ENCODE measurements at places on chromosomes 1 and 21.
A peak's percentile ranks its signal among the peaks of the same experiment; 100 is the strongest.

- no peak for DNase-seq
These were observed 1.7 kb downstream of the LIN28A start for GRCh38 chr1:26412180-26412840.

DNA sequence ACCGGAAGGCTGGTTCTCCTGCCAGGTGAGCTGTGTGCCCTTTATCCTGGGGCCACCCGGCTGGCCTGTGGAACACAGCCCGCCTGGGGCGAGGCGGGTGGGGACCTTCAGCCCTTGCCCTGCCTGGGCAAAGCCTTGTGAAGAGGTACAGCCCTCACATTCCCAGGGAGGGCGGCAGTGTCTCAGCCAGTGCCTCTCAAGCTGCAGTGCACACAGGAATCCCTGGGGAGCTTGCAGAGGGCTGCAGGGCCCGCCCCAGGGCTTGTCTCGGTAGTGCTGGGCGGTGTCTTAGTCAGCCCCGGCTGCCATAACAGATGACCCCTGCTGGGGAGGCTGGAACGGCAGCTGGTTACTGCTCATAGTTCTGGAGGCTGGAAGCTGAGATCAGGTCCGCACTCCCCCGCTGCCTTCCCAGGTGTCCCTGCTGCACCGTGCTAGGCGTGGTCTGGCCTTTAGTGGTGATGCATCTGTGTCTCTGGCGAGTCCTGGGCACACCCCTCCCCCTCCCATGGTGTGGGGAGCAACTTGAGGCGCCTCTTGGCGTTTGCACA, 12.6 kb downstream of the DFFB start:
- DNase-seq, result no peak

DNA sequence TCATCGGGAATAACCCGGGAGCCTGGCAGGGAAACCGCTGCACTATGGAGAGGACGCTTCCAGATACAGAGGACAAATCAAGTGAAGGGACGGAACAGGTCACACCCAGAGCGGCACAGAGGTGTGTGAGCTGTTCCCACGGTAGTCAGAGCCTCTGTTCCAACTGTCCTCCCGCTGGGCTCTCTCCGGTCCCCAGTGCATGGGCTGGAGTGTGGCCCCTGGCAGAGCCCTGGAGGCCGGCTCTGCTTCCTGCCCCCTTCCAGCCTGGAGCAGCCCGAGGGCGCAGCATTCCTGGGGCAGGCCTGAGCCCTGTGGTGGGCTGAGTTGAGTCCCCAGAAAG, 11.9 kb upstream of the ZBTB21 start:
- no peak for DNase-seq

- no peak for DNase-seq
These were observed 511.9 kb upstream of the ZRANB2 start for GRCh38 chr1:71592646-71593274.

GRCh38 chr1:32891630-32892029, 5.3 kb downstream of the HPCA start:
- DNase-seq, result no peak

DNA sequence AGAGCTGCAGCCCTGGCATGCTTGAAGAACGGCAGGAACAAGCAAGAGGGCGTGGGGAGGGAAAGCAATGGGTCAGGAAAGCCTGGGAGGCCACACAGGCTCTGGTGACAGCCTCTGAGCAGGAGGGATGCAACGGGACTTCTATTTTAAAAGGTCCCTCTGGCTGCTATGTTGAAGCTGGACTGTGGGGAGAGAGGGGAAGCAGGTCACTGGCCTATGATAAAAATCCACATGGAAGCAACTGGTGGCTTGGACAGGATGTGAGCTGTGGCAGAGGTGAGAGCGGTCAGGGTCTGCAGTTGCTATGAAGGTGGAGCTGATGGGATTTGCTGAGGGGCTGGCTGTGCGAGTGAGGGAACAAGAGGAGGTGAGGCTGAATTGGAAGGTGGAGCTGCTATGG, 11.2 kb downstream of the PADI1 start:
- DNase-seq, result no peak

DNA sequence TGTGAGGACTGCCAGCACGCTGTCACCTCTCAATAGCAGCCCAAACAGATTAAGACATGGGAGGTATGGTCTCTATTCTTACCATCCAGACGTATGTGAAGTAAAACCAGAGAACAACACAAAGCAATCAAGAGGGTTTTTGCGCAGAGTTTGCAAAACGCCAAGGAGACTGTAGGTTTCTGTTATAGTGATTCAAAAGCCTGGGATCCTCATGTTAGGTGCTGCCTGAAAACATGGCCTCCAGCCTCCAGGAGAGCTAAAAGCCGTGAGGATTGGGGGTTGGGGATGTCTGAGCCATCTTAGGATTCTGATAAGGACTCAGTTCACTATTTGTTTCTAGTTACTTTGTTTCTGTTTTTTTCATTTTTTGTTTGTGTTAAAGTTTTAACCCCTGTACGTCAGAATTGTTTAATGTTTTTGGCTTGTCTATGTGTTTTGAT, 4.2 kb upstream of the CCT8 start:
- DNase-seq, result no peak

DNA sequence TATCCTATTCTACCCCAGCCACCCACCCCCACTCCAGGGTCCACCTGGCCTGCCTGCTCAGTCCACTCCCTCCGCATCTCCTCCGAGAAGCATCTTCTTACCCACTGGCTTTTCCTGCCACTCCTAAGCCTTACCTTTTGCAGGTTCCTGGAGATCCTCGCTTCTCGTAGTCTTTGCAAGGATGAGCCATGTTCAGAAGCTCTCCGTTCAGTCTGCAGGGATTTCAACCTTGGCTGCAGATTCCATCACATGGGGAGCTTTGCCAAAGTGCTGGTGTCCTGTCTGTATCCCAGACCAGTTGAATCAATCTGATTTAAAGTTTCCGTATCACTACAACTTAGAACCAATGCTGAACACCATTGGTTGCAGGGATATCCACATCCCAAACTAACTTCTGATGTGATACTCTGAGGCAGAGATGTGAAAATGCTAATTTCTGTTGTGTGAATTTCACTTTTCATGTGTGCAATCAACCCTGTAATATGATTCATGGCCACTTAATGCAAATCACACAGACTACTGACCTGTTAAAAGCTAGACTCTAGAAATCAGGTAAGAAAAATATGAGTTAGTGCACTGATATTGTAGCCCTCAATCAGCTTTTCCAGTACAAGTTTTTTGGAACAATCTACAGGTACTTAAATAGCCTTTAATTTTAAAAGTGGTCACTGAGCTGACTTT, 61.9 kb downstream of the CAPN2 start:
- no peak for DNase-seq

DNA sequence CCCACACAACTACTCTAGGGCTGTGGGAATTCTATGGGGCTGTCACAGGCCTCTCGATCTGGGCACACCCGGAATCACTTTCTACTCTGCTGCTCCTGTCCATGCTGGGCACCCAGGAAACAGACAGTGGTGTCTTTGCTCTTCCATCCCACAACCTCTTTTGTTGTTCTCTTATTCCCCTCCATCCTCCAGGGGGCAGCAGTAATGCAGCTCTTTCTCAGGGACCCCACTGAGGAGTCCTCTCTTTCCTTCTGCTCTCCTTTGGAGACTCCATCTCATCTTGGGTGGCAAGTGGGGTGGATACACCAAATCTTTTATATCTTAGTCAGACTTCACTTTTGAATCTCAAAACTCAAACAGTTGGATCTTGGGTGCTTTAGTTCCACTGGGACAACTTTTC, 206.3 kb downstream of the HS2ST1 start:
- DNase-seq, result no peak

DNA sequence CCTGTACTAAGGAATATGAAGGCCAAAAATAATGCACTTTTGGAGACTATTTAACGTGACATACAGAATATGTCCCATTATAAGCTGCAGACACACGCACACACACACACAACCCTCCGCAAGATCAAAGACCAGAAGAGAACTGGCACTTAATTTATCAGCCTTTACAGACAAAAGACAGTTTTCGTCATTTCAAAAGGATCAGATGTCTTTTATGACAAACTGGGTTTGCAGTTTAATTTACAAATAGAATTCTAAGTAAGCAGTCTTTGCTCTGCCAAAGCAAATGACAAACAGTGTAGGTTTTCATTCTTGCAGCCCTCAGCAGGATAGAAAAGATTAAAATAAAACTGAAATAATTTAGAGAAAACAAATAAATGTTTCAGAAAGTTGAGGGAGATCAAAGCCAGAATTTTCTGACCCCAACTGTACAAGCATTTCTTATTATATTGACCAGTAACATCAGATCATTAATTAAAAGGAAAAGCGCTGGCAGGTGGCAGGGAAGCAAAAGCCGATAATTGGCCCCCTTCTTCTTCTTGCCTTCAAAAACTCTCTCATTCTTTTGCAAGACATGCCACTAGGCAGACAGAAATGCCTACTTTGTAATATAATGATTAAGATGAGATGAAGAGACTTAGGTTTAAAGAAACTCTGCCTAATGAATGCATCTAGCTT, 169.0 kb downstream of the DENND1B start:
- no peak for DNase-seq

DNA sequence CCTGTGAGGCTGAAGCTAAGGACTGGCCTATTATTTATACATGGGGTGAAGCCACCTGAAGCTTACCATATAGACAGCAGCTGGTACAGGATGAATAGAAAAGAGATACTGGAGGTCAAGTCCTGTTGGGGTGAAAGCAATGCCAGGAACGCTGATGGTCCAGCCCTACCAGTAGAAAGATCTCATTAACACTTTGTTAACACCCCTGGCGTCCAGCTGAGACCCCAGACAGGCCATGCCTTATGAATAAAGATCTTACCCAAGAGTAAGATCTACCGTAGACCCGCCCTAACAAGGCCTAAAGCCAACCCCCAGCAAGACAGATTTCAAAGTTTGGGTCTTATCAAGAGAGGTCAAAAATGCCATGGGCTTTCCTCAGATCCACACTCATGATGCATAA, 34.7 kb downstream of the ST3GAL3 start:
- DNase-seq, result no peak

GRCh38 chr1:24322470-24323177, 3.5 kb downstream of the GRHL3 start:
- no peak for DNase-seq

GRCh38 chr1:169201084-169201619, 94.7 kb downstream of the ATP1B1 start:
- no peak for DNase-seq

DNA sequence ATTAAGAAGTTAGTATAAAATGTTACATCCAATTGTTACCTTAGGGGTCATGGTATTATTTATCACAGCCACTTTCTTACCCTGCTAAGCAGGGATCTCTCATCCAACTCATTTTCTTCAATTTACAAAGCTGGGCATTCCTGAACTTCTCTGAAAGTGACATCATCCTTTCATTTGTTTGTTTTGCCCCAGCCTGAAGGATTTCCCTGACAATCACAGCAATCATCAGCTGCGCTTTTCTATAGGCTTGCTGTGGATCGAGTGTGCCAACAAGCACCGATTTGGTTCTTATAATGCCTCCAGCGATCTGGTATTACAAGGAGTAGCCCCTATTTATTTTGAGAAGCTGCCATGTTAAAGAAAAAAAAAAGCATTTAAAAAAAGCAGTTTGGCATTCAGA, 240.2 kb downstream of the USH2A start:
- DNase-seq, result no peak

DNA sequence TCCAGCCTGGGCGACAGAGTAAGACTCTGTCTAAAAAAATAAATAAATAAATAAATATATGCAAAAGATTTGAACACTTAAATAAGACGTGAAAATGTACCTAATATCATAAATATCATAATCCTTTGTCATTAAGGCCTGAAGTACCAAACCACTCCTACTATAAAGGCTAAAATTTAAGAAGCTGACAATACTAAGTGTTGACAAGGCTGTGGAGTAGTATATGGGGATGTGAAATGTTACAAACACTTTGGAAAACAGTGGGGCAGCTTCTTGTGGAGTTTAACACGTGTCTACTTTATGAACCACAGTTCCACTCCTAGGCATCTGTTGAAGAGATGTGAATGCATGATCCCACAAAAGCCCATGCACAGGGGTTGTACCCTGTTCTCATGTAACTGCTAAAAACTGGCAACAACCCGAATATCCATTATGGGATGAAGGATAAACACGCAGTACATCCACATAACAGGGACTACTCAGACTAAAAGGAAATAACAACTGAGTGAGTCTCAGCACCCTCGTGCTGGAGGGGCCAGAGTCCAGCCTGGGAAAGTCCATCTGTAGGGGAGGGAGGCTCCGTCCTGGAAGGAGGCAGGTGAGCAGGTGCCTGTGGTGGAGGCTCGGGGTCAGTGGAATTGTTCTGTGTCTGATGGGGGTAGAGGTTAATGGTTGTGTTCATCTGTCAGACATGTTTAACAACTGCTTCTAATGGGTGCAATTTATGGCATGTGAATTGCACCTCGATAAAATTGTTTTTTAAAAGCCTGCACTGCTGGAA, 6.7 kb upstream of the SLC19A1 start:
- no peak for DNase-seq

DNA sequence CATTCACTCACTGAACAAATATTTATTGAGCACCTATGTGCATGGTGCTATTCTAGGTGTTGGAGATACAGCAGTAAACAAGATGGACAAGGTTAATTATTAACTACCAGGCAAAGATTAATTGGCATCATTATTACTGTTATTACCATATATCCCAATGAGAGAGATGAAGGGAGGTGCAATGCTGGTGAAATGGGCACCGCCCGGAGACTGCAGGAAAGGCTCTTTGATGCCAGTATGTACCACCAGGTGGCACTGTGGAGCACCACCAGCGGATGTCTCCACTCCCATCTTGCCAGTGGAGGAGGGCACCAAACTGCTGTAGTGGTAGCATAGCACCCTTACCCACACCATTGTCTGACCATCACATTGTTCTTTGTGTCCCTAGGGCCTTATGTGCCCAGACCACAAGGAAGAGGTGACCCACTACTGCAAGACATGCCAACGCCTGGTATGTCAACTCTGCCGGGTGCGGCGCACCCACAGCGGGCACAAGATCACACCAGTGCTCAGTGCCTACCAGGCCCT, 3.0 kb downstream of the TRIM46 start:
- DNase-seq, result peak; percentile 68

GRCh38 chr1:109241841-109242345, 7.4 kb upstream of the CELSR2 start:
- DNase-seq, result no peak

- no peak for DNase-seq
These were observed 20.6 kb downstream of the TESK2 start for GRCh38 chr1:45470306-45470798.

DNA sequence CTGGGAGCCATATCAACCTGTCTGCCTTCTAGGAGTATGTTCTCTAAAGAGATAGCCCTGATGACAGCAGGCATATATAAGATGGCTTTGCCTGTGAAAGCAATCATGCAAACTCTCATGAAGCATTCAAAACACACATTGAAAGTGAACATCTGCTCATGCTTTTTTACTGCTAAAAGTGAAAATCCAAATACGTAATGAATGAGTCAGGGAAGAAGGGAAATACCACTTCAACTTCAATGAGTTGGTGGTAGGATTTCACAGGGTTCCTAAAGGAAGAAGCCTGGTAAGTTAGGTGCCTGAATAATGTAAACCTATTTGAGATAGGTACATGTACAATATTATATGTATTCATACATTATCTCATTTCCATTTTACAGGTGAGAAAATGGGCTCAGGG, 50.5 kb upstream of the SLFNL1 start:
- DNase-seq, result no peak

- DNase-seq, result no peak
These were observed 225.9 kb downstream of the PTPRC start for GRCh38 chr1:198864695-198865094.

- no peak for DNase-seq
These were observed 43.9 kb downstream of the ZNF684 start for GRCh38 chr1:40575336-40575735.

- DNase-seq, result no peak
These were observed 43.5 kb upstream of the SARS1 start for GRCh38 chr1:109170035-109170764.

GRCh38 chr1:106727171-106727570, 329.3 kb upstream of the PRMT6 start:
- no peak for DNase-seq
